ENCODE measurements at places on chromosomes 2 and 18.

DNA sequence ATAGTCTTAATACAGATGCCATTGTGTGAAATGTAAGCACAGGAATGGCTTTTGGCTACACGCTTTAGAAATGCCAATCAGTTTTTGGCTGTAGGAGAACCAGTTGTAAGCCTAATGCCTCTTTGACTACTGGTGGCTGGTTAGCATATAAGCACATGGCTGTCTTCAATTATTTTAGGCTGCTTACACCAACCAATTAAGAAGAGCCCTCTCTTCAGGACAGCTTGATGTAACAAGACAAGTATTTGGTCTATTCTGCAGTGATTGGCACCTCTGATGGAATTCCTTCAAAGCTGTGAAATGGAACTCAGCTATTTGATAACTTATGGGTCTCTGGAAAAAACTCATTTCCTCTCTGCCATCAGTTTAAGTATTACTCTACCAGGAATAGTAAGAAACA, 680.1 kb upstream of the FSHR start:
- no peak for DNase-seq

GRCh38 chr2:10634495-10634894, 55.3 kb downstream of the NOL10 start:
- no peak for DNase-seq

- DNase-seq, result no peak
Measured at GRCh38 chr2:80312282-80312839, 7.8 kb upstream of the LRRTM1 start.

DNA sequence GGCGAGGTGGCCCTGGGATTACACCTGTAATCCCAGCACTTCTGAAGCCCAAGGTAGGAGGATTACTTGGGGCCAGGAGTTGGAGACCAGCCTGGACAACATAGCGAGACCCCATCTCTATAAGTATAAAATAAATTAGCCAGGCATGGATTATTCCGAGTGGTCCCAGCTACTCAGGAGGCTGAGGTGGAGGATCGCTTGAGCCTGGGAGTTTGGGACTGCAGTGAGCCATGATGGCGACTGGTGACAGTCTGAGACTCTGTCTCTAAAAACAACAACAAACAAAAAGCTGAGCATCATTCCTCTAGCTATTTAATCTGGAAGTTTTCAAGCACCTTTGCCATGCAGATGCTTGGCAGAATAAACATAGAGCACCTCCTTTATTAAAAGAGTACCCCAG, 21.8 kb upstream of the FAHD2A start:
- DNase-seq, result no peak
